Dermis microvascular lymphatic vessel endothelial cell (primary cell): ENCODE measurements at places on chromosomes 4 and X.
A peak's percentile ranks its signal among the peaks of the same experiment; 100 is the strongest.

DNA sequence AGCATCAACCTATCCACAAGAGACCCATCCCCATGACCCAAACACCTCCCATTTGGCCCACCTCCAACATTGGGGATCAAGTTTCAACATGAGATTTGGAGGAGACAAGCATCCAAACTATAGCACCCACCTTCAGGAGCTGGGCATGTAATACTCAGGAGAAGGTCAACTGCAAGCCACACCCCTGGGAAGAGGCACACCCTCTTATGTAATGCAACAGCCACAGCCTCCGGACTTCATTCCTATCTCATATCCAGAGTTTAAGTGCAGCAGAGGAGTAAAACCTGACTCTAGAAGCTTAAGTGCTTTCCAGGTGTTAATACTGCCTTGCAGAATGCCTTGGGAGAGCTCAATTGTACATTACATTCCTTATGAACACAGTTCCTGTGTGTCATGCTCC, 197.4 kb downstream of the PTTG2 start:
- DNase-seq = no peak

DNA sequence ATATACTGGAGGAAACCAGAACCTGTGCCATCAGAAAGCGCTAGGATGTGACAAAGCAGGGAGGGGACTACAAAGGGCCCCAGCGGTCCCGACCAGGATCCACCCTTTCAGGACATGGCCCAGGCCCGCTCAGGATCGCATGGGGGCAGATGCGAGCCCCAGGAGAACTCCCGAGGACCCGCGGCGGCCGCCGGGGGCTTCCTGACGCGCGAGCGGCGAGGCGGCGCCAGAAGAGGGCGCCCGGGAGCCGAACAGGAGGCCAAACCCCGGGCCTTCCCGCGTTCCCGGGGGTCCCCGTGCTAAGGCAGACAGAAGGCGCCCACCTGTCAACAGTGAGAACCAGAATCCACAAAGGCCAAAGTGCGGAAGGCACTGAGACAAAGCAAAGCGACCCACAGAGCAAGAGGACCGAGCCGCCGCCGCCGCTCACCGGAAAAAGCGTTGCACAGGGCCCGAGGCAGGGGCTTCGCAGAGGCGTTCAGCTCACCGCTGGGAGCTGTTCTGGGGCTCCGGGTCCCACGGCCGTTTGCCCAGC, 7.3 kb upstream of the OPN1LW start:
- peak; percentile 74 for DNase-seq

DNA sequence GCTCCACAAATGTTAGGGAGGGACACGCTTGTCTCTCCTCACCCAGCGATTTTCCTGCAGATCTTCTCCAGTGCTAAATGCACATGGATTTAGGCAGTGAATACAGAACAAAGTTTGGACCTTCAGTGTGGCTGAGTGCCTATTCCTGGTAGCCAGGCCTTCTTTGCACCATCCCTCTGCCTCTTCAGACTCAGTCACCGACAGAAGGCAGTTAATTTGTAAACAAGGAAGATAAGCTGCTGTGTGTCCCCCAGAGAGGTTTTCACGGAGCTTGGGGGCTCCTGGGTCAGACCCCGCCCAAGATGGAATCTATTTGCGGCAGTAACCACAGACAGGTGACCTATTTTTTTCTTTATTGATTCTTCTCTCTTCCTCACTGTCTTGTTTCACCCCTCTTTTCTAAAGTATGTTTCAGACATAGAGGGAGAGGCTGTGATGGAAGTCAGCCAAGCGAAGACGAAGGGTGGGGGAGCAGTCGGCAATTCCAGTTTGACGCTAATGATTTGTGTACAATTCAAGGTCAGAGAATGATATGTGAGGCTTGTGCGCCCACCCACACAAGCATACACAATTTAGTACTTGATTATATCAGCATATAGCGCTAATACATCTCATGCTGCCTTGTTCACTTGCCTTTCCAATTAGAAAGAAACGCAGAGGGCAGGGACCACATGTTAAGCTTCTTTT, 200.8 kb downstream of the MGST2 start:
- no peak for DNase-seq

DNA sequence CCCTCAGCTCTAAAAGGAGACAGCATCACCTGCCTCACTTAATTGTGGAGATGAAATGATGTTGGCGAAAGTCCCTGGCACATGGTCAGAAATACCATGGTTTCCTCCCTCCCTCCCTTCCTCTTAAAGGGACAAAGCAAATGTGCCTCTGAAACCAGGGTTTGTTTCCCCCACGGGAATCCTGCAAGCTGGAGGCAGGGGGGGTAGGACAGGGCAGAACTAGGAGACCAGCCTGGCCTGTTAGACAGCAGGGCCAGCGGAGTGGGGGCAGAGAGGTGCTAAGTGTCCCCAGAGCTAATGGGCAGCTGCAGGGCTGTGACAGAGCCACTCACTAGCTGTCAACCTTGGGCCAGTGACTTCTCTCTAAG, 5.7 kb downstream of the RTL5 start:
- peak; percentile 26 for DNase-seq

DNA sequence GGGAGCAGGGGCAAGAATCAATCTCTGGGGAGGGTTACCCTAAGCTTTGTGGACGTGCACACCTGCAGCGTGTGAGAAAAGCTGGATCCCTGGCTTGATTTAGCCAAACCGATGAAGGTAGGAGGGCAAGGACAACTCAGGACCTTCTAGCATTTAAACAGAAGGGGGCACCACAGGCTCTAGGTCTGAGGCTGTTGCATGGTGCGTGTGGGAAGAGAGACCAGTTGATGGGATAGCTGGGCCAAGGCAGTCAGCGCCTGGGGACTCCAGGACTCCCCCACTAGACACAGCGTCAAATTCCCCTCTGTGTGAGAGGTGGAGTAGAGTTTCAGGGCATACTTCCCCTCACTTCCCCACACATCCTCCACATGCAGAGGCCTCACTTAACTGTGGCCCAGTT, 4.3 kb downstream of the GABRQ start:
- peak; percentile 14 for DNase-seq

GRCh38 chr4:48012824-48013223, 3.7 kb downstream of the CNGA1 start:
- DNase-seq = peak; percentile 34

GRCh38 chrX:68842781-68843581, 14.2 kb downstream of the EFNB1 start:
- no peak for DNase-seq

DNA sequence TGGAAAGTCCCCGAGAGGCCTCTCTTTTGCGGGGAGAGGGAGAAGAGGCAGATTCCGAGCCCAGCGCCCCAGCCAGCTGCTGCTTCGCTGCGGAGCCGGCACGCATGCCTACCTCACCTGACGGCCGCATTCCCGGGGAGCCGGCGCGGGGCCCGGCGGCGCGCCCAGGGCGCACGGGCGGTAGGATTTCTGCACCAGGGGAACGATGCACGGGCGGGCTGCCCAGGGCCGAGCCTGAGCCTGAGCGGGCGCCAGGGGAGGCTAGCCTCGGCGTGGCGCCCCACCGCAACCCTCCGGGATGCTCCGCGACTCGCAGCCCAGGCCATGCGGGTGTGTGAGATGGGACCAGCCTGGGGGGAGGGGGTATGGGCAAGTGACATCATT, 81.3 kb upstream of the SCML1 start:
- no peak for DNase-seq
